ENCODE measurements at places on chromosomes 13 and 19.

DNA sequence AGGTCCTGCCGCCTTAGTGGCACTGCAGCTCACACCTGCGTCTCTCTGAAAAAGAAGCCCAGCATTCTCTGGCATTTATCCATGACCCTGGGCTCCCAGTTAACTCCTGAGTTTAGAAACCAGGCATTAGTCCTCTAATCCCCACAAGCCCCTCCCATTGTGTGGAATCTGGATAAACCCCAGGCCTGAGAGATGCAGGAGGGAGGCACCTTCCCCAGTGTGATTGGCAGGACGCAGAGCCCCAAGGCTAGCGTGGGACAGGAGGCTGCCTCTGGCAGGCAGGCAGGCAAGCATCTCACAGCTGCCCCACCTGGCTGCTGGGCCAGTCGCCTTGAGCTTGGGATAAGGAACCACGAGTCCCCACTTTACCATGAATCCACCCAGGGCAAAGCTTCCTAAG is 11.0 kb upstream of the SERPINE3 start:
- DNase-seq, result no peak

DNA sequence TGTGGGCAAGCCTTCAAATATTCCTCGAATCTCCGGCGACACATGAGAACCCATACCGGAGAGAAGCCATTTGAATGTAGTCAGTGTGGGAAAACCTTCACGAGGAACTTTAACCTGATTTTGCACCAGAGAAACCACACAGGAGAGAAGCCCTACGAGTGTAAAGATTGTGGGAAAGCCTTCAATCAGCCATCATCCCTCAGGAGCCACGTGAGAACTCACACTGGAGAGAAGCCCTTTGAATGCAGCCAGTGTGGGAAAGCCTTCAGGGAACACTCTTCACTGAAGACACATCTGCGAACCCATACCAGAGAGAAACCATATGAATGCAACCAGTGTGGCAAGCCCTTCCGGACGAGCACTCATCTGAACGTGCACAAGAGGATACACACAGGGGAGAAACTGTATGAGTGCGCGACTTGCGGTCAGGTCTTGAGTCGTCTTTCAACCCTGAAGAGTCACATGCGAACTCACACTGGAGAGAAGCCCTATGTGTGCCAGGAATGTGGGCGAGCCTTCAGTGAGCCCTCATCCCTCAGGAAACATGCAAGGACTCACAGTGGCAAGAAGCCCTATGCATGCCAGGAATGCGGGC is 28.8 kb downstream of the ZNF333 start:
- DNase-seq, result no peak

DNA sequence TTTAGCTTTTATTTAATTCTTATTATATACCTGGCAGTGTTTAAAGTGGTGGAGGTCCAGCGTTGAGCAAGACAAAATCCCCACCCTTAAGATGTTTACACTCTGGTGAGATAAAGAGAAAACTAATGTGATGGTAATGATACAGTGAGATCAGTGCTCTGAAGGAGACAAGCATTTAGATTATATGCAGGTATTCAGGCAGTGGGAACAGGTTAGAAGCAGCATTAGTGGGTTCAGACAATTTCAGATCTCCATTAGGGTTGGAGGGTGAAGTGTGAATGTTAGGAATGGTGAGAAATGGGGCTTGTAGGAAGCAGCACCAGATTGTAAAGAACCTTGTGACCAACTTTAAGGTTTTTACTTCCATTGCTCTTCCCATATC is 39.0 kb downstream of the PIBF1 start:
- DNase-seq, result no peak

DNA sequence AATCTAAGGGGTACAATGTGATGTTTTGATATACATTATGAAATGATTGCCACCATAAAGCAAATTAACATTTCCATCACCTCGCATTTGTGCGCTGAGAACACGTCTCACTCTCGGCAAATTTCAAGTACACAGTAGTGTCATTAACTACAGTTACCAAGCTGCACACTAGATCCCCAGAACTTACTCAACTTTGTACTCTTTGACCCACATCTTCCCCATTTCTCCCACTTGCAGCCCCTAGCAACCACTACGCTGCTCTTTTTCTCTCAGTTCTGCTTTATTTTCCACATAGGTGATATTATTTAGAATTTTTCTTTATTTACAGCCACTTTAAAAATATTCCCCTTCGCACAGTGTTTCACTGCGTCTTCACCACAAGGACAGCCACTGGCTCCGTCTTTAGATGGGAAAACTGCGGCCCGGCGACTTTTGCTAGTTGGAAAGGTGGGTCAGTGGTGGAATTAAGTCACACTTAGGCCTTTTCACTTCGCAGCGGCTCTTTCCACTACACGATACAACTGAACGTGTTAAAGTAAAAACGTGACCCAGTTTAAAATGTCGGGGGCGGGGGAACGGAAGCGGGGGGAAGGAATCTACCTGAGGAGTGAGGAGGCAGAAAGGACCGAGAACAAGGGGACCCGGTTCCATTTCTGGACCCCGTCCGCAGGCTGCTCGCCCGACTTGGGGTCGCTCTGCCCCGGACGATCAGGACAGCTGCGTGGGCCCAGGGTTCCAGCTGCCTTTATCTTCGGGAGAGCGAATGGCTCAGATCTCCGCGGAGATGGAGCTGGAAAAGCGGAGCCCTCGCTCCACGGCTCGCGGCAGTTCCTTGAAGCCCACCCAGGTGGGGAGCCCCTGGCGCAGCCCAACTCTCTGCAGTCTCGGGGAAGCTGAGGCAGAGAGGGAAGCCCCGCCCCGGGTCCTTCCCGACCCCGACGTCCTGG is 486.1 kb downstream of the UQCRFS1 start:
- DNase-seq, result no peak

- no peak for DNase-seq
These were observed 2.0 kb downstream of the COLGALT1 start for GRCh38 chr19:17557466-17557865.

GRCh38 chr13:24243302-24243701 is 66.1 kb upstream of the C1QTNF9 start:
- DNase-seq, result no peak

GRCh38 chr19:15266683-15267082 is 34.4 kb upstream of the EPHX3 start:
- no peak for DNase-seq

GRCh38 chr19:53865918-53866864 is 1.5 kb upstream of the MYADM start:
- DNase-seq, result no peak

DNA sequence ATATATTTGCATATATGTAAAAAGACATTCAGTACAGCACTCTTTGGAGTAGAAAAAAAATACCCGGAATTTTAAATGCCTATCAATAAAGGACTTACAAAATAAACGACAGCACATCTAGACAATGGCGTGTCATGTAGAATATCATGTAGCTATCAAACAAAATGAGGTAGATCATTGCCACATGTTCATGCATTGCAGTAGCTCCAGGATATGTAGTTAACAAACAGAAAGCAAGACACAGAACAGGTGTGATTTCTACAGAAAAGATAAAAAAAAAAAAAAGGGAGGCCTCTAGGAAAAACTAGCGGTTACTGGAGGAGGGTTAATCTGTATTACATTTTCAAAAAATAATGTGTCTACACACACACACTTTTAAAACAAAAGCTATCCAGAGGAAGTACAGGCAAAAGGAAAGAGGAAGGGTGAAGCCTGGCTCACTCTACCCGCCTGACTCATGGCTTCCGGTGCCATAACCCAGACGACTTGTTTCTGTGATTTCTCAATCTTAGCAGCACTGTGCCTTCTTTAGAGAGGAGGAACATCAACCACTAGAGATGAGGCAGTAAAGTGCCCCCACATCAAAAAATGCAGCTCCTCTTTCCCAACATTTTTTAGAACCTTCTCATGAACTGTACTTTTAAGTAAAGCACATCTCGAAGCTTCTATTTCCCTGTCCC is 6.9 kb downstream of the KCTD12 start:
- no peak for DNase-seq

GRCh38 chr19:7928334-7928706 is 2.4 kb upstream of the CTXN1 start:
- no peak for DNase-seq

Measured in stimulated activated CD8-positive, alpha-beta memory T cell treated with anti-CD3 and anti-CD28 coated beads, Interleukin-4, amount 100 ng/mL, for 1 hour (primary cell).